MCF 10A (cell line): ENCODE measurements at places on chromosomes 3 and 15.

DNA sequence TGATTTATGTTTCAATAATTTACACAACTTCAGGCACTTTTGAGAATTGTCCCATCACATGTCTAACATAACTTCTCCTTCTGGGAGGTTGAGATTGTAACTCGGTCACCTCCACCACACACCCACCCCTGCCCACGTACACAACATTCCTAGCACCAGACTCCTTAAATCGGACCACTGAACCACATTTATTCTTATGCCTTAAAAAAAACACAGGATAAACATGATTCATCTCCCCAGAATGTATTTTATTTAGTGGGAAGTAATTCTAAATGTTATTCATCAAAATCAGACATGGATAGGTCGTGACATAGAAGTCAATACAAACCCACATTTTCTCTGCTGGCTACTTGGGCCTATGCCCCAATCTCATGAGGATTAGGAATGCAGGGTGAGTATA is 3.0 kb downstream of the SNTN start:
- H3K4me1 ChIP-seq: no peaks in the 10 kb centered on the region
- H3K36me3 ChIP-seq: no peaks in the 10 kb centered on the region
- no peak overlapping the region for H3K4me3 ChIP-seq
- H3K27me3 ChIP-seq: peaks cover 13% of the 10 kb centered on the region

DNA sequence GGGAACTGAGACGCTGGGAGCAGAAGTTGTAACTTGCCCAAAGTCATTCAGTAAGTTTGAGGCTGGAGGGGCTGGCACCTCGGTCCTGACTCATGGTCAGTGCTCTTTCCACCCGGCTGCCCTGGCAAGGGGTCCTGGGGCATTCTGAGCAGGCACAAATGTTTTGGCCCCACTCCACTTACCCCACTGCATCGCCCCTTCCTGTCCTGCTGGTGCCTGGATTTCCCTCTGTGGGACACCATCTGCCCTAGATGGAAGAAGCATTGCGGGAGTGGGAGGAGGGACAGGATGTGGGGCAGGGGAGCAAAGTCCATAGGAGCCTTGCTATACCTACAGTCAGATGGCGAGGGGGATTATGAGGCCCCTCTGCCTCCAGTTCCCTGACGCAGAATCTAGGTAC is 4.5 kb downstream of the CORO2B start:
- no peaks in the 10 kb centered on the region for H3K36me3 ChIP-seq
- no peaks in the 10 kb centered on the region for H3K27me3 ChIP-seq
- no peak overlapping the region for H3K4me3 ChIP-seq
- DNase-seq: no peak
- no peak overlapping the region for H3K27ac ChIP-seq

DNA sequence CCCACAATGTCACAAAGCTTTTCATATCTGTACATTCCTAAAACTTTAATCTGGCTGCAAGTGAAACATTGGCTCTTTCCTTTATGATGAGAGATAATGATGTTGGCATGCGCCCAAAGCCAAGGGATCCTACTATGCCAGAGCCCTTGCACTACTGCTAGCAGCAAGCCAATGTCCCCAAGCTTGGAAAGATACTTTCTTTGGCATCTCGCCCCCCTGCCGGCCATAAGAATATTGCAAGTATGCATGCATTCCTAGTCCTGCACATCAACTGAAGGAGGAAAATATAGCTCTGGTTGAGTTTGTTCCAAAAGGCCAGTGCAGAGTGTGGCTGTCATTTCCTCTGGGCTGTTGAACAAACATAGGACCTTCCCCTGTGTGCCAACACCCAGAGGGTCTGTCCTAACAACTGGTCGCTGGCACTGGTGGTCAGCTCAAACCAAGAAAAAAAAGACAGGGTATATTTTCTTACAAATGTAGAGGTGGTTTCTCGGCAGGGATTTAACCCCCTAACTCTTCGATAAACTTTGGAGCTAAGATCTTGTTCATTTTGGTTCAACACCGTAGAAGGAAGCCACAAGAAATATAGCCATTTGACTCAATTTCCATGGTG is 120.9 kb upstream of the ZBED2 start:
- H3K27me3 ChIP-seq: no peaks in the 10 kb centered on the region
- H3K4me3 ChIP-seq: no peak overlapping the region
- no peak overlapping the region for H3K27ac ChIP-seq
- H3K4me1 ChIP-seq: peaks cover 32% of the 10 kb centered on the region

DNA sequence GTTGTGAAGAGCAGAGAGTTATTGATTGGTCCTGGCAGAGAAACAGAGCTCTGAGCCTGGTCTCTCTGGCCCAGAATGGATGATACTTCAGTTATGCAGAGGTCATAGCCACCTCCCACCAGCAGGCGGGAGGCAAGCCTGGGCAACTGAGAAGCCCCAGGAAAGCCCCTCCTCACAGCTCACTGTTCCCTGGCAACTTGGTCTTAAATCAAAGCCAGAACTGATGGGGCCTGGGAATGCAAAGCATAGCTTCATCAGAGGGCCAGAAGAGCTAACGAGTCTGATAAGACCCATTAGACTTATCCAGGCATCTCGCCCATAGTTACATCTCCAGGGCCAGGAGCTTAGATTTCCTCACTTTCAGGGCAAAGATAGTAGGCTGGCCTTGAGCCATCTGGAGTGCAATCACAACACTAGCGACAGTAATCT is 5.5 kb upstream of the COLQ start:
- no peaks in the 10 kb centered on the region for H3K4me1 ChIP-seq
- H3K27me3 ChIP-seq: no peaks in the 10 kb centered on the region
- H3K27ac ChIP-seq: no peak overlapping the region

DNA sequence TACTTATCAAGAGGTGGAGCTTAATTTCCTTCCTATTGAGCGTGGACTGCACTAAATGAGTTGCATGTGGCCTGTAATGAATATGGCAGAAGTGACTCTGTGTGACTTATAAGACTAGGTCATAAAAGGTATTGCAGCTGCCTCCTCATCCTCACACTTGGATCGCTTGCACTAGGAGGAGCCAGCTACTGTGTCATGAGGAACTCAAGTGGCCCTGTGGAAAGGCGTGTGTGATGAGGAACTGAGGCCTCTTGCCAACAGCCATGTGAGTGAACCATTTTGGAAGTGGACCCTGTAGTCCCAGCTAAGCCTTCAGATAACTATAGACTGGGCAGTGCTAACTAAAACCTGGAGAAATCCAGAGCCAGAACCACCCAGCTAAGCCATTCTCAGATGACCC is 7.1 kb upstream of the SLC30A4 start:
- H3K27ac ChIP-seq: no peak overlapping the region
- no peak for DNase-seq

DNA sequence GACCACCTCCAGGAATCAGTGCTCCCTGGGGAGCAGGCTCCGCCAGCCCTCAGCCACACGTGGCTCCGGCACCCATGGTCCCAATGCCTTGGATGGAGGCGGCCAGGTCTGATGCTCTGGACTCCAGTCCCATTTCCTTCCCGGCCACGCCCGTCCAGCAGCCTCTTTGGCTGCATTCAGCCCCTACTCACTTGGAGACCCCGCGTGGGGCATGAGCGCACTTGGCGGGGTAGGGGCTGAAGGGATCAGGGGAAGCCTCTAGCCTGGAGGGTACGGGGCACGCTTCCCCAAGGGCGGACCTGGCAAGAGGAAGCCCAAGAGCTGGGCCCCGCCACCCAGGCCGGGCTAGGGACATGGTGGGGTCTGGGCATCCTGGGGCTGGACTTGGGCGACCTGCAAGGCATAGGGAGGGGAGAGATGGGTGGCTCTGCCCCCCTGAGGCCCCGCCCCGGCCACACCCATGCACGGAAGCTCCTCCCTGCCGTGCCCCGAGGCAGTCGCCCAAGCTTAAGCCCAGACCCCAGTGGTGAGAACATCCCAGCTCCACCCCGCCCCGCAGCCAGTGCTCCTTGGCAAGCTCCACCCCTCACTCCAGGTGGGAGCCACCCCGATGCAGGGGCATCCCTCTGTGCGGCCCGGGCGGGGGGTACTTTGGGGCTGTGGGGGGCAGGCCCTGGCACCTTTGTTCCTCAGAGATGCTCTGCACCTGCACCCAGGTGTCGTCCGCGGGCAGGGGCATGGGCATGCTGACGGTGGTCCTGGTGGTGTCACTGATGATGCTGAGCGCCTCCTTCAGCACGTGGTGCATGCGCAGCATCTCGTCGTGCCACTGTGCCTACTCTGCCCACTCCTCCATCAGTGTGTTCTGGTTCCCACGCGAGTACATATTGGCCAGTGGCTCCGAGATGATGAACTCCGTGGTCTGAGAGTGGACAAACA is 163.5 kb downstream of the GOLGA6L4 start:
- H3K36me3 ChIP-seq: no peaks in the 10 kb centered on the region
- no peaks in the 10 kb centered on the region for H3K27me3 ChIP-seq
- DNase-seq: no peak
- no peak overlapping the region for H3K4me3 ChIP-seq
- H3K27ac ChIP-seq: no peak overlapping the region
- H3K4me1 ChIP-seq: no peaks in the 10 kb centered on the region

- peaks cover 46% of the 10 kb centered on the region for H3K36me3 ChIP-seq
- H3K27me3 ChIP-seq: no peaks in the 10 kb centered on the region
- H3K4me3 ChIP-seq: no peak overlapping the region
- DNase-seq: no peak
- no peak overlapping the region for H3K27ac ChIP-seq
- H3K4me1 ChIP-seq: no peaks in the 10 kb centered on the region
These were observed 36.1 kb downstream of the AP3S2 start for GRCh38 chr15:89857673-89858072.

- DNase-seq: no peak
- no peaks in the 10 kb centered on the region for H3K27me3 ChIP-seq
- H3K4me3 ChIP-seq: no peak overlapping the region
- no peak overlapping the region for H3K27ac ChIP-seq
These were observed 267.9 kb upstream of the CTDSPL start for GRCh38 chr3:37593796-37594195.

GRCh38 chr15:31782951-31783350 is 247.4 kb upstream of the CHRNA7 start:
- H3K27me3 ChIP-seq: no peaks in the 10 kb centered on the region
- no peak overlapping the region for H3K27ac ChIP-seq
- H3K4me3 ChIP-seq: no peak overlapping the region
- no peaks in the 10 kb centered on the region for H3K4me1 ChIP-seq

DNA sequence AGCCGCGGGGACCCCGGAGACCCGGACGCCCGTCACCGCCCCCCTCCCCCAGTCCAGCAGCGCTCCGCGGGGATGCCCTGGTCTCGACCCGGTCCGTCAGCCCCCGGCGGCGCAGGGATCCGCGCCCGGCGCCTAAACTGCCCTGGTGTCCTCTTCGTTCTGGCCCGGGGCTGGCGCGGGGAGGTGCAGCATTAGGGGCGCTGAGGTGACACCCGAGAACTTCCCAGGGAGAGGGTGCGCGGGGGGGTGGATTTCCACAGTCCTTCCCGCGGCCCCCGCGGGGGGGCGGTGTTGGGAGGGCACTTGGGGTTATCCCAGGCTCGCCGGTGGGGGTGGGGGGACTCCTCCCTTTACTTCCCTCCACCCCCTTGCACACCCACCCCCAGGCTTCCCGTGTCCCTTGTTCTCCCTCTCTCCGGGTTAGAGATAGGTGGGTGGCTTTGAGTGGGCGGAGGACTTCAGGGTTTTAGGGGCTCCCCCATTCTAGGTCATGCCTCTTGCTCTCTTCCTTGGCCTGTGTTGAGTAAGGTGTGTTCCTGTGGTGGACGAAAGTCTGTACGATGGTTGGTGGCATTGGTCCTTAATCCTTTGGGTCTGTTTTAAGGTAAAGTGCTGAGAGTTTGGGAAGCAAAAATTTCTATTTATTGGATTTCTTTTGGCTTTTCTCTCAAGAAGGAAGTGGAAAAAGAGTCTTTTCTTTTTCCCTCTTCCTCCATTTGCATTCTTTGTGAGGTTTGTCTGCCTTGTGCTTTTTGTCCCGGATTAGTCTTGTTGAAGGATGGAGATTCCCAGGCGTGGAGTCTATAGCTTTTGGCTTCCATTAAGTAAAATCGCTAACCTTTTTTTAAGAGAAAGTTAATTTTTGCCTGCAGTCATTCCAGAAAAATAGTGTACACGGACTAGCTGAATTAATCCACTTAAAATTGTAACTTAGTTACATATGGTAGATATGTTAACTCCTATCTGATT is 811 bp downstream of the SKIL start:
- H3K27me3 ChIP-seq: no peaks in the 10 kb centered on the region
- H3K27ac ChIP-seq: peak overlapping the region; percentile 99

GRCh38 chr15:90201944-90202375 is 830 bp downstream of the SEMA4B start:
- DNase-seq: no peak
- peaks cover 26% of the 10 kb centered on the region for H3K36me3 ChIP-seq
- no peak overlapping the region for H3K27ac ChIP-seq
- H3K4me3 ChIP-seq: peak overlapping the region; percentile 78
- H3K27me3 ChIP-seq: no peaks in the 10 kb centered on the region
- peaks cover 27% of the 10 kb centered on the region for H3K4me1 ChIP-seq

- no peaks in the 10 kb centered on the region for H3K27me3 ChIP-seq
- no peak for DNase-seq
- no peak overlapping the region for H3K4me3 ChIP-seq
- H3K4me1 ChIP-seq: peaks cover 9% of the 10 kb centered on the region
These were observed 67.0 kb downstream of the PEAK1 start for GRCh38 chr15:77352887-77353286.

DNA sequence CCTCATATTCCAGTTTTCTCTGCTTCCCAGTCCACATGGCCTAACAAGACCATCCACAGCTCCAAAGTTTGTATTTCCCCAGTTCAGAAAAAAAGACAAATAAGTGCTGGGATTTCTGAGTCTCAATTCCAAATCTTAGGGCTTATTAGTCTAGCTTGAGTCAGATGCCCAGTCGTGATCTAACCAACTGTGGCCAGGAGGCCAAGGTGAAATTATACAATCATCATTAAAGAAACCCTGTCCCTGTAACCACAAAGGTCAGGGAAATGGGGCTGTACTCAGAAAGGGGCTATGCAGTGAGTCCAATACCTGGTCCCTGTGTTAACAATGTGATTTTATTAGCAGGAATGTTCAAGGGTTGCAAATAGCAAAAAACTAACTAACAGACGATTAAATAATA is 40.5 kb upstream of the MITF start:
- H3K27ac ChIP-seq: no peak overlapping the region
- no peak for DNase-seq
- no peak overlapping the region for H3K4me3 ChIP-seq

DNA sequence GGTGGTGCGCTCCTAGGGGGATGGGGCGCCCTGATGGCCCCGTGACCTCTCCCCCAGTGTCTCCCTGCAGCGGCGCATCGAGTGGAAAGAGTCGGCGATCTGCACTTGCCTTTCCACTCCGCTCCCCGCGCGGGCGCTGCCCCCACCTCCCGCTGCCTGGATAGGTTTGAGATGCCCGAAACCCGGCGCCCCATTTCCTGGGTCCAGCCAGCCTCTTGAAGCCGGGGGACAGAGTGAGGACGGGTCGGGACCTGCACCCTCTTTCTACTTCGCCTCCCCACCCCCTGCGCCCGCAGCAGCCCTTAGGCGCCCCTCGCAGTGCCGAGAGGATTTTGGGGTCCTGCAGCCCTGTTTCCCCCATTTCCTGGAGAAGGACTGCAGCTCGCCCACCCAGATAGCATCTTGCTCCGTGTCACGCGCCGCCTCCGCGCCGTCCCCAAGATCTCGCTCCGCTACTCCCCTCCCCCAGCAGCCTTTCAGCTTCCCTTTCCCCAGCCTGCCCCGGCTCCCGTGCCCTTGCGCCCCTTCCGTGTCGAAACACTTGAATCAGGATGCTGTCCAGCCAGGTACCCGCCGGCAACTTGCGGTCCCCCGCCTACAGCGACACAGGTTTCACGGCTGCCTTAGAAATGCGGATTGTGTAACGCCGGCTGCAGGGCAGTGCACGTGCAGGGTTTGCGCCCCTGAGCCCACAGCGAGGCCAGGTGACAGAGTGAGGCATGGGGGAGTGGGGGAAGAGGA is 519 bp downstream of the ABHD6 start:
- no peaks in the 10 kb centered on the region for H3K27me3 ChIP-seq
- peak overlapping the region; percentile 87 for H3K4me3 ChIP-seq
- peak overlapping the region; percentile 75 for H3K27ac ChIP-seq

- H3K27ac ChIP-seq: no peak overlapping the region
- H3K4me3 ChIP-seq: no peak overlapping the region
- no peak for DNase-seq
- no peaks in the 10 kb centered on the region for H3K36me3 ChIP-seq
- H3K4me1 ChIP-seq: peaks cover 6% of the 10 kb centered on the region
These were observed 99.3 kb downstream of the LPP start for GRCh38 chr3:188253123-188253793.
